ENCODE measurements at places on chromosomes 1 and 21.
A peak's percentile ranks its signal among the peaks of the same experiment; 100 is the strongest.

DNA sequence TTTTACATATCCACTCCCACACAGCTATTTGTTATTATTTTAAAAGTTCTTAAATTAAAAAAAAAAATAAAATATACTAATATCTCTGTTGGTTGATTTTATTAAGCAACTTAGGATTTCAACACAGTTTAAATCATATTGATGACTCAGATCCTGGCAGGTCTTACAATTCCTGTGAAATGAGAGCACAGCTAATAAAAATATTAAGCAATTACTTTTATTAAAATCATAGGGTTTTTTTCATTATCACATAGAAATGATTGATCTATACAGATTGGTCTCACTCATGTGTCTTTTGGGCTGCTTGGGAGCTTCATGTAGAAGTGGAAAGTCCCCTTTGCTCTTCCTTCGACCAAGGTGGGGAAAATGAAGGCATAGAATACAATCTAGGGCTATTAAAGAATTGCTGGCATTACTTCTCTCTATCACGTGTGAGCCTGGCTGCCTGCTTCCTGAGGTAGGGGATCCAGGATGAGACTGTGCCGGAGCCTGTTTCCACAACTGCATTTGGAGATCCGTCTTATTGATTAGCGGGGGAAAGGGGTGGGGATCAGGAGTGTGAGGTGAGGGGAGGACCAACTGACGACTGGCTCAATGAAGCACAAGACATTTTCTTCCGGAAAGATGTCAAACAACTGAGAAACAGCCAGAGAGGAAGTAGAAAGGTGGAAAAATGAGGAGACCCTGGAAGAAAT is 858.0 kb downstream of the USP25 start:
- no peak for DNase-seq

DNA sequence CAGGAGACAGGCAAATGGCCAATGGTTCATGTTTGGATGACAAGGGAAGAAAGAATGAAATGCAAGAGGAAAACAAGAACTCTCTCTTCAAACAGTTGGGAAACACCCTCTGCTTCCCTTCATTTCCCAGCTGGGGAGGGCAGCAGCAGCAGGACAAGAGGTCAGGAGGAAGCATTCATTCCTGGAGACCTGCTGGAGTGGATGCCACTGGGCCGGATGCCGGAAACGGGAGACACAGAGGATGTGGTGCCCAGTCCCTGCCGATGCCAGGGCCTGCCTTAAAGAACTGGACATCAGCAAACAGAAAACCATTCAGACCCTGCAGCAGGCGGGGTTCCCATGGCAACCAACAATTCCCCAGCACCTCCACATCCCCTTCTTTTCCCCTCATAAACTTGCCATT is 102.3 kb upstream of the ZNF648 start:
- DNase-seq, result no peak

GRCh38 chr1:232797856-232798510 is 7.2 kb upstream of the MAP10 start:
- no peak for DNase-seq

DNA sequence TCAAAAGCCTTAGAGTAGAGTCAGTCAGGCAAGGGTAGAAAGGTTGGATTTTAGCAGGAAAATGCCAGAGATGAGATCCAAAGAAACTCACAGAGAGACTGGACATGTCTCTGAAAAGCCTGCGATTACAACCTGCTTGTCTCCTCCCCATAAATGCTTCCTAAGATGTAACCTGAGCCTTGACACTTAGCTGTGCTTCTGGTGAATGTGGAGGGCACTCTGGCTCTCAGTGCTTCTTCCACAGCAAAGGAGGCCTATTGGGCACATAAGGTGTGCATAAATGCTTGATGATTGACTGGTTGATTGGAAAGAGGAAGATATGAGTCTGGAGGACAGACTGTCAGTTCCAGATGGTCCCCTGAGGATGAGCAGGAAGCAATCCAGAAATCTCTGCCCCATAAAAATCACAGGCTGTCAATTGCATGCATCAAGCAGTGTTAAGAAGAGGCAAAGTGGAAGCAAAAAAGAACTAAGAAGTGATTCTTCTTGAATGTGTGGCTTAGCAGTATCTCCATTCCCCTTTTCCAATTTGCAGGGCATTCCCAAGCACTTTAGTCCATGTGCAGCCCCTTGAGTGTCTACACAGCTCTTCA is 236.2 kb upstream of the RRP15 start:
- no peak for DNase-seq

DNA sequence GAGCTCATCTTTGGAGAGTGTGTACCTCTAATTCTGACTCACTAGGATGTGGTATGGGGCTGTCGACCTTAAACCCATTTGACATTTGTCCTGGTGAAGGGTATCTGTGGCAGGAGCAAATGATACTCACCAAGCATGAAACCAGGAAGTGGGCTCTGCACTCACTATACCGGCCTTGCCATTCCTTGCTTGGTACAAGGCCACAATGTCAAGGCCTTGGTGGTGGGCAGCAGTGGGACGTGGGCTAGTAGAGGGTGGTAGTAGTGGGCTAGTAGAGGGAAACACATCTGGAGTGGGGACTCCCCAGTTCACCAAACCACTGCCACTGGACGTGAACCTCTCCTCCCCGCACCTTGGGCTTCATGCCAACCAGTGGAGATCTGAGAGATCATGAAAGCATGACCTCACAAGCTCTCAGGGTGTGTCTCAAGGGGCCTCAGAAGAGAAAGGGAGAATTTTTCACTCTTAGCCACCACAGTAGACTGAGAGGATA is 11.5 kb downstream of the TNFSF4 start:
- DNase-seq, result no peak

DNA sequence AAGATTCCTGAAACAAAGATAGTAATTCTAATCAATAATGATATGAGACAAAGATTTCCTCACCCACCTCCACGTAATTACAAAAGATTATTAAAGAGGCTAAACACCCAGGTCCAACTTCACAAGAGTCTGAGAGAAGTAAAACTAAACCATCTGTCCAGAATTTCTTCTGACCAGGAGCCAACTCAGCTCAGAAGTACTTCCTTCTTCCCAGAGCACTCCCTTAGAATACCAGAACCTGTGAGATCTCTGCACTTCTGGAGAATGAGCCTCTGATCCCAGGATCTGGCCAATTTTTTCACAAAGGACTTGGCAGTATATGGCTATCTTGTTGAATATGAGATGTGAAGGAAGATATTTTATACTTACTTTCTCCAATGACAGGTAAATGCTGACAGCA is 120.6 kb upstream of the PALMD start:
- no peak for DNase-seq

DNA sequence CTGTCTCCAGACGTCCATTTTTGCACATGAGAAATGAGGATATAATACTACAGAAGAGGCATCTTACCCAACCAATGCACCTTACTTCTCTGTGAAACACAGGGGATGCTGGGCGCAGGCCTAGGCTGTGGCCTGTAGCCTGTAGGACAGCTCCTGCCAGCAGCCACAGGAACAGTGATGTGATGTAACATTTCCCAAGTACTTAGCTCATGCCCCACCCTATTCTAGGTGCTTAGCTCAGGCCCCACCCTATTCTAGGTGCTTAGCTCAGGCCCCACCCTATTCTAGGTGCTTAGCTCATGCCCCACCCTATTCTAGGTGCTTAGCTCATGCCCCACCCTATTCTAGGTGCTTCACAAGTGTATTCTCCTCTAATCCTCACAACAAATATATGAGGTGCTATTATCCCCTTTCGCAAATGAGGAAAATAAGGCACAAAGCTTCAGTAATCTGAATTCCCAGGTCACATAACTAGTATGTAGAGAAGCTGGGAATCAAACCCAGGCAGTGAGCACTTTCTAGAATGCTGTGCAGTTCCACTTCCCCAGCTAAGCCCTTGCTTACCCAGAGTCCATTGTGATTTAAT is 4.6 kb upstream of the NAXE start:
- no peak for DNase-seq

DNA sequence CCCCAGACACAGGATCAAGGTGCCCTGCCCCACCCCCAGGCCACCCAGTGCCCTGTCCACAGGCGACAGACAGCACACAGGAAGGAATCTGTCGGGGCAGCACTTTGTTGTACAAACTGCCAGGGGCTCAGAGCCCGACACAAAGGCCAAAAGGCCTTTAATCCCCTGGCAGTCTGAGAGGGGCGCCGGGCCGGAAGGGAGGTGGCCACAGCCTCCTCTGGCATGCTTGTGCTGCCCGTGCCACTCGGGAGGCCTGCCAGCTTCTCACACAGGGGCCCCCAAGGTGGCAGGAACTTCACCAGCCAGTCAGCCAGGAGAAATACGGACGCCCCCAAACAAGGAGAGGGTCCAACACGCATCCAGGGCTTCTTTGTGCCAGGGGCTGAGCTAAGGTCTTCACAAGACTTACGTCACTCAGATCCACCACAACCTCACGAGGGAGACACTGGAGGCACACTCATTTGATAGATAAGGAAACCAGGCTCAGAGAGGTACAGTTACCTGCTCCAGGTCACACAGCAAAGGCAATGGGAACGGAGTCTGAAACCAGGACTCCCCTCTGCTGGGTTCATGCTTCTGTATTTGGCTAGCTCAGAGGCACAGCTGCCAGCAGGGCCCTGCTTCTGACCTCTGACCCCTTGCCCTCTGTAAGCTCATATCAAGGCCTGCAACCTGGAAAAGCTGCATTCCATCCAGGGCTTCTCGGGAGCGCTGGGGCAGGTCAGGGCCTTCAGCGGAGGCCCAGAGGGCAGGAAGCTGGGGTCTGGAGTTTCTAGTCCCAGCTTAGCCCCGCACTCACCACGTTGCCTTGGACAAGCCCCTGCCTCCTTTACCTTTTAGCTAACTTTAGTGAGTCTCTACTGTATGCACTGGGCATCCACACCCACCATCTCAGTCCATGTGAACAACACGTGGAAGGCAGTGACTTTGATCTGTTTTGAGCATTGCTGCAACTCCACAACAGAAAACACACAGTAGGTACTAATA is 34.8 kb downstream of the HSPG2 start:
- no peak for DNase-seq

- DNase-seq, result no peak
Observed at GRCh38 chr1:91817211-91817905, 68.6 kb downstream of the TGFBR3 start.

DNA sequence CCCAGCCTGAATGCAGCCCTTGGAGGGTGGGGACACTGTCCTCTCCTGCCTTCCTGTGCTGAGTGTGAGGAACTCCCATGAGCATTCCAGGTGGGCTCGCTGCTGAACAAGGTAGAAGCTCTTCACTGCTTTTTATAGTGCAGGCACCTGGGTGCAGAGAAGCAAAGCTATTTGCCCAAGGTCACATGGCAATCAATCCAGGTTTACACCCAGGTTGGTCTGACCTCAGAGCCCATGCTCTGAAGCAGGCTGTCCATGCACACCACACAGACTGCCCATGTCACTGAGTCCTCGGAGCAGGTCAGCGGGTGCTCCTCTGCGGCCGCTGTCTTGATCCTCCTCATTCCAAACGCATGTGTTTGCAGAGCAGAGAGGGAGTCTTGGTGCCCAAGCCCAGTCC is 323.4 kb upstream of the VAMP3 start:
- no peak for DNase-seq

GRCh38 chr1:96520579-96520947 is 201.0 kb upstream of the PTBP2 start:
- no peak for DNase-seq

GRCh38 chr1:112544011-112544688 is 35.4 kb downstream of the WNT2B start:
- no peak for DNase-seq

GRCh38 chr21:43921979-43922945 is 57.2 kb downstream of the AGPAT3 start:
- DNase-seq, result peak; percentile 39

DNA sequence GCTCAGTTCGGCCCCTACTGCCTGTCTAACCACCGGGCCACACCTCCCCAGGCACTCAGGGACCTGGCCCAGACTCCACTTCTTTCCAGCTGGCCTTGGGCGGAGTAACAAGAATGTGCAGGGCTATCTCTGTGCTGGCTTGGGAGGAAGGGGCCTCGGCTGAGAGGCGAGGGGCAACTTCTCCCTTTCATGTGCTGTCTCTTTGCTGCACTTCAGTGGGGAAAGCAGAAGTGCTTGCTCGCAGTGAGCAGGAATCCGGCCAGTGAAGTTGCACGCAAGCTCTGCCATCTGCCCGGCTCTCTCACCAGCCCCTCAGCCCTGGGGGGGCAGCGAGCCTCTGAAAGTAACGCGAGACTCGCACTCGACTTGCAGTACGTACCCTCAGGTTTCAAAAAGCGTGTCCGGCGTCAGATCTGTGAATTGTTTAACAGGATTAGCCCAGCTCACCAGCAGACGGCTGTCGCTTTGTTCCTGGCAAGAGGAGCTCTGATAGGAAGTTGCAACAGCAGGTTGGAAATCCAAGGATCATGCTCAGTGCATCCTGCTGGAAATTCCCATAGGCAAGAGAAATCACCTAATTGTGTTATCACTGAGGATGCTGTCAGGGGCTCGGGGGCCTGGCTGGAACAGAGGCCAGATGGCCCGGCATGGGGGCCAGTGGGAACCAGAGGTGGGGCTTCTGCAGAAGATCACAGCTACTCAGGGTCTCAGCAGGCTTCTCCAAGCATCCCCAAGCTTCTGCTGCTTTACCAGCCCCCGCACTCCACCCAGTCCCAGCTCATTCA is 221.1 kb downstream of the NPHP4 start:
- DNase-seq, result no peak

DNA sequence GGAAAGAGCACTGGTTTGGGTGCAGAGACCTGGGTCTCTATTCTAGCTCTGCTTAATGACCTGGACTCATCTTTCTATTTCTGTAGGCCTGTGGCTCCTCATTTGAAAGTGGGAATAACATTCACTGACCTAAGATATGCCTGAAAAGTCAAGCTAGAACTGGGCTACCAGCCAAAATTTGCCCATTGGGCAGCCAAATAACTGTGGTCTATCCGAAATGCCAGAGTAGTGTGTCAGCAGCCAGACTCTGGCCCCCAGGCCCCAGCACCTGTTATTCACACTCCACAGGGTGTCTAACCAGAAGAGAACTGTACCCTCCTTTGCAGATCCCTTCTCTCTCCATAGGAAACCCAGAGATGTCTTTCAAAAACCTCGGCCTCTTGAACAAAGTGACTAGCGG is 12.6 kb downstream of the DAB1 start:
- no peak for DNase-seq

- no peak for DNase-seq
Observed at GRCh38 chr1:199338760-199339159, 688.8 kb upstream of the NR5A2 start.

DNA sequence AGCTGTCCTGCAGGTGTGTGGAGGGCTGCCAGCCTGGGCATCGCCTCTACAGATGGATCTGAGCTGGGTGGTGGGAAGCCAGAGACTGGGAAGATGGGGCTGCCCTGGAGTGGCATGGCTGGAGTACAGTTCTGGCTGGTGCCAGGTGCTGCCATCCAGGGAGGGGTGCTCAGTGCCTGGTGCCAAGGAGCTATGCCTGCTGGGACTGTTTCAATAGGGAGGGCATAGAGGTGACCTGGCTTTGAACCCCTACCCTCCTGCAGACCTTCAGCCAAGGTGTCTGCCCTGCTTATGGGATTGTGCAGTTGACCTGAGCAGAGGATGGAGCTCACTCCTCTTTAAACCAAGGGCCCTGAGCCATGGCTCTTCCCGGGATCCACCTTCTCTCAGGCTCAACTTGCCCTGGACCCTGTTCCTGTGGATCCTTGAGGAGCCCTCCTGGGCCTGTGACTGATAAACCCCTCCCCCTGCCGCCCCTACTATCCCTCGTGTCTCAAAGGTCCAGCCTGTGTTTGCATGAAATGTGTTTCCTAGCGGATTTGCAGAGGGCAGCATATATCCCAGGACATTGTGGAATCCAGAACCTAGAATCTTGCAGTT is 48.7 kb downstream of the PTPRU start:
- no peak for DNase-seq

Data from stimulated activated naive CD4-positive, alpha-beta T cell treated with Interleukin-2 at 50 U/mL for 16 hours (primary cell).